ENCODE measurements at places on chromosomes 1 and 21. TPM values are rescaled to one million over a fixed set of nuclear protein-coding genes. Genes with fewer than 3 reads are reported as not detected.

LRP8 gene
- total RNA-seq = 45.5 TPM

CIART gene
- total RNA-seq = 2.6 TPM

CDKN2C gene
- total RNA-seq = 9.3 TPM

DNASE2B gene
- not detected for total RNA-seq

TMPRSS3 gene
- not detected for total RNA-seq

BCL2L15 gene
- total RNA-seq = 0.33 TPM

SLFNL1 gene
- 0.57 TPM for total RNA-seq

All from vein endothelial cell (primary cell).